ENCODE measurements at places on chromosomes 2 and 18. TPM values are rescaled to one million over a fixed set of nuclear protein-coding genes. Genes with fewer than 3 reads are reported as not detected.

DNA sequence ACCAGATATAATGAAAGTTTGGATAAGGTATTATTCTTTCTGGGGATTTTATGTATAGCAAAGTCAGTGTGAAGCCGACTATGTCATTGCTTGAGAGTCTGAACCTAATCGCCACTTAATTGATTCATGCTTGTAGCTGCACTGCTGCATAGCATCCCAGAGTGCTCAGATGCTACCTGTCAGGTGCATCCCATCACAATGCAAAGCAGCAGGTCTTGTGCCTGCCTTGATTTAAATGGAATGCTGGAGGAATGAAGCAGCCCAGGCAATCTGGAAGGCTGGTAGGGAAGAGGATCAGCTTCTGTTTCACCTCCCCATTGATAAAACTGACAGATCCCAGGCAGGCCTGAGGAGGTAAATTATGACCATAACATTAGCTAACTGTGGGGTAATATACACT lies 40.4 kb upstream of the ATIC start:
- DNase-seq, result no peak

- no peak for DNase-seq
These were observed 53.5 kb downstream of the SEPTIN10 start for GRCh38 chr2:109560265-109560664.

DNA sequence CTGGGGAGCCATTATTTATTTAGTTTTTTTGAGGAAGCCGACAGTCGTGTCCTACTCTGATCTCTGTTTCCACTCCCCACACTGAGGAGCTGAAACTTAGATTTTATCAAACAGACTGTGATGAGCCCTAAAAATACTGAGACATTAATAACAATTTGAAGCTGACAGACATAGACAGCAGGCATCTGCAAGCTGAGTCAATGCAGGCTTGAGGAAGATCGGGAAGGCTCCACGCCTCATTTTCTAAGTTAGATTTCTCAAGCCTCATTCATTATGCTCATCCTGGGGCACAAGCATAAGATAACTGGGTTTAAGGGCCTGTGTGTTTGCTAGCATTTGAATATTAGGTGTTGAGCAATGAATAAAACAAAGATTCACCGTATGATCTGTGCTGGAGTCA lies 26.3 kb downstream of the EFR3B start:
- DNase-seq, result no peak

- DNase-seq, result peak; percentile 41
These were observed 85.6 kb downstream of the IKZF2 start for GRCh38 chr2:213065583-213066442.

- DNase-seq, result no peak
These were observed 214.4 kb downstream of the ZNF385B start for GRCh38 chr2:179646862-179647587.

DNA sequence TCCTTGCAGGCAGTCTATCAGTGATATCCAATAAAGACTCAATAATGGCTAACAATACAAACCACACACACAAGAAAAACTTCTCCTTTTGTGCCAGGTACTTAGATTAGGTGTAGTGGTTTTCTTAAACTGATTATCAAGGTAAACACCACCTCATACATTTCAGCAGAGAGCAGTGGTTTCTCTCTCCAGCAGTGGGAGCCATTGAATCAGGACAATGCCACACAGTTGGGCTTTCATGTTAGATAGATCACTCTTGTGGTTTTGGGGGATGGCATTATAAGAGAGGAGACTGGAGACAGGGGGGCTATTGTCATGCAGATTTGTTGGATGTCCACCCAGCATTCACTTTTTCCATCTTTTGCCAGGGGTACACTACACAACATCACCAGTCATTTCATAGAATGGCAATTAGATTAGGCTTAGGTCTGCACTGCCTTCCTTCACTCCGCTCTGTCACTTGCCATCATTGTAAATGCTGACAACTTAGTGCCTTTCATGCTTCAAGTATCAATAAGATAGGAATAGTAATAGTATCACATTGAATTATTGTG lies 13.6 kb upstream of the IRS1 start:
- DNase-seq, result no peak

- DNase-seq, result peak; percentile 44
These were observed 230.7 kb downstream of the HAUS1 start for GRCh38 chr18:46334868-46335281.

DNA sequence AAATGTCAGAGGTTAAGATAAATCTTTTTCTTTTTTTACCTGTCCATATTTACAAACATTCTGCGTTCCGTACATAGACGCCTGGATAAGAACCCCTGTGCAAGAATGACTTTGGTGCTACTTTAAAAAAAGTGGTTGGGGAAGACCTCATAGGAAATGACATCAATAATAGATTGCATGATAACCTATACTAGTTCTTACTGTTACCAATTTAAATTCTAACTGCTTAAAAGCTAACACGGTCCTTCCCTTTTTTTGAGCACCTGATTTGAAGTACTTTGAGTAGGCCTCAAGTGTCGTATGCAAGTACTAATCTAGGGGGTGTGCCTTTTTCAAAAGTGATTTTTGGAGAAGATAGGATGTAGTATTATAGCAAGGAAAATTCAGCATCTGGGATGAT lies 2.1 kb downstream of the SLC39A10 start:
- DNase-seq, result peak; percentile 48

- DNase-seq, result no peak
These were observed 80.8 kb downstream of the KCTD18 start for GRCh38 chr2:200428961-200429665.

DNA sequence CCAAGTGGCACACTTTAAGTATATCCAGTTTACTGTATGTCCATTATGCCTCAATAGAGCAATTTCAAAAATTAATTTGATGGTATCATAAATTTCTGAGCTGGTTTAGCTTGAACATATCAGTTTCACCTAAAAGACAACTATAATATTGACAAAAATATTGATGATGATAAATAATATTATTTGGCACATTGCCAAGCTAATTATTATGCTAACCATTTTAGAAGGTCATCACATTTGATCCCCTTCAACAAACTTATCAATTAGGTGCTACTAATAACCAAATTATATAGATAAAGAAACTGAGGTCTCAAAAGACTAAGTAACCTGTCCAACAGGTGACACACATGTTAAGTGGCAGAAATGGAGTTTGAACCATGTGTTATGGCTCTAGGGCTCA lies 26.9 kb upstream of the UBE2E3 start:
- DNase-seq, result no peak

DNA sequence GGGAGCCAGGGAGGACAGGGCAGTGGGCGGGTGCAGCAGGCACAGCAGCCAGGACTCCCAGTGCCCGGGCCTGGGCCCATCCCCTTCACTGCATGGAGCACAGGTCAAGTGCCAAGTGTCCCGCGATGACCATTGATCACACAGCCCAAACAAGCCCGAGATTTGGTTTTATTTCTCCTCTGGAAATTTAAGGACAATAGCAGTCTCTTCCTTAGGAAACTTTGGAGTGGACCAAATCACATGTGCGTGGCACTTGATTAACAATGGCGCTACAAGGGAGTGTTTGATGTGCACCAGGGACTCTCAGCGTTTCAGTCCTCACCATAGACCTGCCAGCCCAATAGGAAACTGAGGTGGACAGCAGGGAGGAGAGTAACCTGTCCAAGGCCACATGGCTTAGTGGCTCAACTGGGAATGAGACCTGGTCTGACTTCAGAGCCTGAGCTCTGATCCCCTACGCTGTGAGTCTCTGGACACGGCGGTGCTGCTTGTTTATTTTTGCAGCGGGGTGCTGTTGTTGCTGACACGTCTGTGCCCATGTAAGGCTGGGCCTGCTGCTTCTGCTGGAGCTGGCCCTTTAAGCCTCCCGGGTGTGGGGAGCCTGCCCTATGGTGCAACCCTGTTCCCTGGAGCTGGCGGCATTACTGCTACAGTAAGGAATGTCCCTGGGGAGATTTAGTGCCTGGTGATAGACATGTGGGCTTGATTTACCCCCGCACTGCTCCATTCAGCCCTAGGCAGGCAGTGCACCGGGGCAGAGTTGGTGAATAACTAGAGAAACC lies 194.2 kb downstream of the INHBB start:
- no peak for DNase-seq

DNA sequence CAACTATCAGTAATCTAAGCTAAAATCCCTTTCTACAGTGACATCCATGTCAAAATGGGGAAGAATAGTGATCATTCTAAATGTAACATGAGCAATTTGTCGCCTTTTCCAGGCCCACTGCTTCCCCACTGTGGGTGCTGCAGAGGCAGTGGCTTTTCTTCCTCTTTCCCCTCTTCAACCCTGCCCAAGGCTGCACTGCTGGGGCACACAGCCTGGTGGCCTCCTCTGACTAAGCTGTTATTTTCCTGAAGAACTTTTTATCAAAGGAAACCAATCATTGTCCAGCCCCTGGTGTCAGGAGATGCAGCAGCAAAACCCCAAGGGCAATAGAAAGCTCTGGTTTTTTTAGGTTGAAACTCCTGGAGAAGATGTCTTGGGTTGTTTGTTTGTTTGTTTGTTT lies 117.6 kb upstream of the KLF7 start:
- no peak for DNase-seq

DNA sequence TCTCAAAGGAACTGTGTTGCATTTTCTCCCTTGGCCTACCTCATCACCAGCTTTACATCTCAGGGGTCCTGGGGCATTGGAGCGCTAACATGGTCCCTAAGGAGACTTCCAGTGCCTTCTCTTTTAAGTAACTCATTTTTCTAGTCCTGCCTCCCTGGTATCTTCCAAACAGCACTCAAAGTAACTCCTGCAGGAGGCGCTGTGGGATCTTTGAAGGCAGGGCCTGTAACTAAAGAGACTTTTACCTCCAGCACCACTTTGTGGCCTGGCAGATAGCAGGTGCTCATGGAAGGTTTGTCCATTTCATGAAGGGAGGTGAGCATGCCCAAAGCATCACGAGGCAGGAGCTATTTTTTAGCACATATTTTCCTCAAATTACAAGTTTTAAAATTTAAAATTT lies 411.0 kb upstream of the GYPC start:
- DNase-seq, result peak; percentile 53

DNA sequence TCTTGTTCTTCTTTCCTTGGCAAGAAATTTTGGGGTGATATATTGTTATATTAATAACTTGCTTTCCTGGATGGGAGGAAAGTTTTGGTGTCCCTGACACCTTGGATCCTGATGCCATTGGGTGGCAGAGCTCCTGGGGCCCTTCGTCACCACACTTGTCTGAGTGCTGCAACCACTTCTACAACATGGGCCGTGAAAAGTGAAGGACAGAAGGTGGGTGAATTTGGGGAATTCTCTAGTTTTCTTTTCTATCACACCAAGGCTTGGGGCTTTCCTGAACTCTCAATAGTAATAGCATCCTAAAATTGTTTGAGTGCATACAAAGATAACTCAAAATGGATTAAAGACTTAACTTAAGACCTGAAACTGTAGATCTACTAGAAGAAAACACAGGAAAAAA lies 10.0 kb downstream of the ACOXL start:
- no peak for DNase-seq

- no peak for DNase-seq
These were observed 122.7 kb downstream of the LAMA1 start for GRCh38 chr18:6994771-6995430.

GRCh38 chr2:210318891-210319290 lies 3.9 kb upstream of the MYL1 start:
- no peak for DNase-seq

DNA sequence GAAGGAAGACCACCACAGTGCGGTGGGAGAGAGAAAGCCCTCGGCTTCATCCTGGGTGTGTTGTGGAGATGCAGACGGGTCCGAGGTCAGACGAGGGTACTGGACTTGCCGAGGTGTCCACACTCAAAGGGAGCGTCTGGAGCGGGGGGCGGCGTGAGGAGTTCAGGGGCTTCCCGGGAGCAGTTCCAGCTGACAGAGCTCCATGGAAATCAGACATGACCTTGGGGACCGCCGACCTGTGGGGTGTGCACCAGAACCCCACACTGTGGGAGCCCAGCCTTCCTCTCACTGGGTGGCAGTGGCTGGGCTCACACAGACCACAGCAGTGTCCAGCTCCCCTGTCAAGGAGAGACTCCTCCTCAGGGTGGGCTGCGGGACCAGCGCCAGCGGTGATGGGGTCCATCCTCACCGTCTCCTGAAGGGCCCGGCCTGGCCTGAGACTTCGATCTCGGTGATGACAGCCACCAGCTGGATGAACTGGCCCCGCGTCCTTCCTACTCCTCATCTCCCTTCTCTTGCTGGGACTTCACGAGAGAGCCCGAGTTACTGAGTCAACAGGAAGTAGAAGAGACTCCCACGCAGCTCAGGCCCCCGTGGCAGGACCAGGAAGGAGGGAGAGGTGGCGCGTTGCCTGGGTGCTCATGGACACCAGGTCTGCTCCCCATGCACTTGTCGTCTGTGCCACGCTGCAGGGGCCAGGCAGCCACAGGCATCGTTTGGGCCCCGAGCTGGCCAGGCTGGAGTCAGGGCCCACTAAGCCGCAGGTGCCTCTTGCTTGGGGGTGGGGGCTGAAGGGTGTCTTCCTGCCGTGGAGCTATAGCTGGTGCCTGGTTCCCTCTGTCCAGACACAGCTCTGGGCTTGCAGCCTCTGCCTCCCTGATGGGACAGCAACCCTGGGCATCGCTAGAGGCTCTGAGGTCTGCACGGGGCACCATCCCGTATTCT lies 101.9 kb upstream of the CTDP1 start:
- no peak for DNase-seq

- DNase-seq, result no peak
These were observed 29.4 kb downstream of the HADHB start for GRCh38 chr2:26274058-26274613.

DNA sequence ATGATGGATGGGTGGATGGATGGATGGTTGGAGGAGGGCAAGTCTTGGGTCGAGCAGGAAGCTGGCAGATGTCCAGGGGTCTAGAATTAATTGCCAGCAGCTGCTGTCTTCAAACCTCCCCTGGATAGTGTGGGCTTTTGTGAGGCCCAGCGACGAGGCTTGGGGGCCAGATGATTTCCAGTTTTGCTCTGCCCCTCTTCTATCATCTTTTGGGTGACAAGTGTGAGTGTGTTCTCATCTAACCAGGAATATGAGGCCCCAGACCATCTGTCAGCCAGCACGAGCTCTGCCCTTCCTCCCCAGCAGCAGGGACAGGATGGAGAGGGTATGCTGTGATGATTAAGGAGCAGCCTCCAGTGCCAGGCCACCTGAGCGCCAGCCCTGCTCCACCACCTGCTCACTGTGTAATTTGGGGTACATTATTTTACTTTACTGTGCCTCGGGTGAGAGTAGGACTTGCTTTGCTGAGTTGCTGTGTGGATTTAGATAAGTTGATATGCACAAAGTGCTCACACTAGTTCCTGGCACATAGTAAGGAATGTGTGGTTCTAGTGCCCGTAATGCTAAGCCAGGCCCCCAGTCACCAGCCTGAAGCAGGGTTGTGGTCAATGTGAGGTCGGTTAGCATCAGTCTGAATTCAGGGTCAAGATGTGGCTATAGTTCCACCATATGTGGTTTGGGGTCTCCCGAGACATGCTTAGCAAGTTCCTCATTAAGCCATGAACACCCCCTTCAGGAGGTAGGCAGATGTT lies 251.1 kb downstream of the CYP26B1 start:
- no peak for DNase-seq

- no peak for DNase-seq
These were observed 22.2 kb upstream of the POU3F3 start for GRCh38 chr2:104831742-104832141.

The TMEM131 gene
- total RNA-seq, result 40.7 TPM

The UGT1A8 gene
- not detected for total RNA-seq

The LYG2 gene
- total RNA-seq, result not detected

The PLEK gene
- total RNA-seq, result 4.5 TPM

The RESP18 gene
- total RNA-seq, result not detected

The SMAD2 gene
- 136 TPM for total RNA-seq

The ZNF638 gene
- total RNA-seq, result 69.7 TPM

The NR4A2 gene
- 2.0 TPM for total RNA-seq

The RNU2-63P gene
- 7.0 TPM for total RNA-seq

The CNOT11 gene
- total RNA-seq, result 64.4 TPM

The DSC2 gene
- total RNA-seq, result not detected

The RBKS gene
- total RNA-seq, result 1.5 TPM

The MRO gene
- total RNA-seq, result not detected
